ENCODE measurements at places on chromosomes 13 and 19.
A peak's percentile ranks its signal among the peaks of the same experiment; 100 is the strongest.

DNA sequence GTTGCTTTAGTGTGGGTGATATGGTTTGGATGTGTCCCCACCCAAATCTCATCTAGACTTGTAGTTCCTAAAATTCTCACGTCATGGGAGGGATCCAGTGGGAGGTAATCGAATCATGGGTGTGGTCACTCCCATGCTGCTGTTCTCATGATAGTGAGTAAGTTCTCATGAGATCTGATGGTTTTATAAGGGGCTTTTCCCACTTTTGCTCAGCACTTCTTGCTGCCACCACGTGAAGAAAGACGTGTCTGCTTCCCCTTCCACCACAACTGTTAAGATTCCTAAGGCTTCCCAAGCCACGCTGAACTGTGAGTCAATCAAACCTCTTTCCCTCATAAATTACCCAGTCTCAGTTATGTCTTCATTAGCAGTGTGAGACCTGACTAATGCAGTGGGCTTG is 26.0 kb downstream of the OR10H4 start:
- no peak for DNase-seq

DNA sequence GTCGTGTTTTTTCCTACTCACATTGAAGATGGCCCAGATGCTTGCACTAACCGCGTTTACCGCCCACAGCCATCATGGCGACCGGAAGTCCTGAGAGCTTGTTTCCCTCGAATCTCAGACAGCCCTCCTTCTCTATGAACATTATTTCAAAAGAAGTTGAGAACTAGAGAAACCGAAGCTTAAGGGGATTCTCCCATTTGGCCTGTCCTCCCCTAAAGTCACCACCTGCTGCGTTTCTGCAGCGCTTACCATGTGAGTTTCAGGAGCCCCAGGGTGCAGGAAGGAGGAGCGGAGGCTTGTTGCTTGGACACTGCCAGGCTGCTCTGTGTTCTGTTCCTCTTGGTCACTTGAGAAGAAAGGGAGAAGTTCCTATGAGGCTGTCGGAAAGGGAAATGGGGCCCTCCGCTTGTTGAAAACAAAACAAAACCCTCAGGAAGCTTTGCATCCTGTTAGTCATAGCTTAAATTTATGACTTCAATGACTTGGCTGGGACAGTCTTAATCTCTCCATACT is 6.2 kb downstream of the CARD8 start:
- no peak for DNase-seq

DNA sequence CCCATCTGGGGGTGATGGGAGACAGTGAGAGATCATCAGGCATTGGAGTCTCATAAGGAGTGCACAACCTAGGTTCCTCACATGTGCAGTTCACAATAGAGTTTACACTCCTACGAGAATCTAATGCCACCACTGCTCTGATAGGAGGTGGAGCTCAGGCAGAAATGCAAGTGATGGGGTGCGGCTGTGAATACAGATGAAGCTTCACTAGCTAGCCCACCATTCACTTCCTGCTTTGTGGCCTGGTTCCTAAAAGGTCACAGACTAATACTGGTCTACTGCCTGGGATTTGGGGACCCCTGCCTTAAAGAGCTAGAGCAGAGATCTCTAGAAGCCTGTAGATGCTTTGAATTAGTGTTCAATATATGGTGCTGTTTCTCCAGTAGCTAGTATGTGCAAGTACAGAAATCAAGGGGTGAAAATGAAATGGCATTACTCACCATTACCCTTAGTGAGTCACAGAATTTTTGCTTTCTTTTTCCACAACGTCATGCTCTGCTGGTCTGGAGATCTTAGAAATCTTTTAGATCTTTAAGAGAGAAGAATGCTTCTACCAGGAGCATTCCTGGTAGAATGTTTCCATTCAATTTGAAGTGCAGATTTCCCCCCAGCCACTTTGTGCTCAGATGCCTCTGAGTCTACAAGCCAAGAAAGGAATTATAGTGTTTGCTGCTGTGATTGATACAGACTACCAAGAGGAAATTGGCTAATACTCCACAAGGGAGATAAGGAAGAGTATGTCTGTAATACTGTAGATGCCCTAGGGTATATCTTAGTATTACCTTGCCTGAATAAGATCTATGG is 2301.2 kb downstream of the PCDH9 start:
- peak; percentile 20 for DNase-seq

- no peak for DNase-seq
These were observed 8.7 kb downstream of the SHKBP1 start for GRCh38 chr19:40585241-40585981.

- no peak for DNase-seq
These were observed 3.4 kb downstream of the CACNG6 start for GRCh38 chr19:53994811-53995210.

GRCh38 chr13:40522282-40522681 is 144.2 kb downstream of the FOXO1 start:
- DNase-seq, result no peak

GRCh38 chr19:10984166-10984735 is 23.4 kb downstream of the SMARCA4 start:
- DNase-seq, result no peak

- DNase-seq, result no peak
These were observed 314.1 kb downstream of the KLF5 start for GRCh38 chr13:73372666-73373627.

Data from GM04503 (cell line).